Panc1 (cell line): ENCODE measurements at places on chromosomes 16 and 17.

GRCh38 chr16:15950161-15950854, 892 bp downstream of the ABCC1 start:
- no peak for DNase-seq

GRCh38 chr17:64410750-64411490, 20.3 kb upstream of the PECAM1 start:
- DNase-seq: no peak

GRCh38 chr16:53100889-53101288, 46.1 kb downstream of the CHD9 start:
- DNase-seq: no peak

DNA sequence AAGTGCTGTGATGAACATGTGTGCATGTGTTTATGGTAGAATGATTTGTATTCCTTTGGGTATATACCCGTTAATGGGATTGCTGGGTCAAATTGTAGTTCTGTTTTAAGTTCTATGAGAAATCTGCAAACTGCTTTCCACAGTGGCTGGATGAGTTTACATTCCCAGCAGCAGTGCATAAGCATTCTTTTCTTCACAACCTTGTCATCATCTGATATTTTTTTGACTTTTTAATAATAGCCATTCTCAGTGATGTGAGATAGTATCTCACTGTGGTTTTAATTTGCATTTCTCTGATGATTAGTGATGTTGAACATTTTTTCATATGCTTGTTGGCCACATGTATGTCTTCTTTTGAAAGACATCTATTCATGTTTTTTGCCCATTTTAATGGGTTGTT, 18.5 kb downstream of the CCL8 start:
- DNase-seq: no peak

DNA sequence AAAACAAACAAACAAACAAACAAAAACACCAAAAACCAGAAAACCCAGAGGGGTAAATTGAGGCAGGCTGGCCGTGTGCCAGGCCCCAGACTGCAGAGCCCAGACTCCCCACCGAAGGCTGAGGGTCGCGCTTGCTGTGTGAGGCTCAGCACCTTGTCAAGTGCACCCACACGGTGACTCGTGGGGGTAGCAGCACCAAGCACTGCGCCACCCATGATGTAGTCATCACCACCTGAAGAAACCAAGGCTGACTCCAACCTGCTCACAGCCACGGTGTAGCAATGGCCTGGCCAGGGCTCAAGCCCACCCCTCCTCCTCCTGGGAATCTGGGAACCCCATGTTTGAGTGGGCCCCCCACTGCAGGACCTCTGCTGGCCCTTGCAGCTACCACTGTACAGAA, 11.9 kb downstream of the MCRIP1 start:
- DNase-seq: no peak

DNA sequence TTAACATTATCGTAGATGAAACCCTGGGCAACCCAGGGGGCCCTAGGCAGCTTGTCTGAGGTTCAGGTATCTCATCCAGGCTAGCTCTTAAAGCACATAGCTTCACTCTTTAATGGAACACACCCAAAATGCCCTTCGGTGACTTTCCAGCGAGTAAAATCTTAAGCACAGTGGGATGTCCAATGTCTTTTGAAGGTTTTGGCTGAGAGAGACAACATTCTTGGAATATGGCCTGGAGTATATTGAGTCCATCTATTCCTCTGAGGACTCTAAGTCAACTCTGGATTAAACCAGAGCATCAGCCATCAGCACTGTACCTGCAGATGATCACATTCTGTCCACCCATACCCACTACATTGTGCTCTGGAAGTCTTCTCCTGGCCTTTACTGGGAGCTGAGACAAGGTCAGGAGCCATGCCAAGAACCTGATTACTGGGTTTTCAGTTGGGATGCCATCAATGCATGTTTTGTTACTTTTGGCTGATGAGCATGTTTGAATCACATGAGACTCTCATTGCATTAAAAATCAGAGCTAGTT, 63.4 kb upstream of the CDH11 start:
- no peak for DNase-seq
